OCI-LY7 (cell line): ENCODE measurements at places on chromosomes 7 and 10.

- DNase-seq: no peak
These were observed 109.4 kb downstream of the RELN start for GRCh38 chr7:103879928-103880600.

- no peak for DNase-seq
These were observed 19.1 kb downstream of the PI4K2A start for GRCh38 chr10:97659589-97659988.

DNA sequence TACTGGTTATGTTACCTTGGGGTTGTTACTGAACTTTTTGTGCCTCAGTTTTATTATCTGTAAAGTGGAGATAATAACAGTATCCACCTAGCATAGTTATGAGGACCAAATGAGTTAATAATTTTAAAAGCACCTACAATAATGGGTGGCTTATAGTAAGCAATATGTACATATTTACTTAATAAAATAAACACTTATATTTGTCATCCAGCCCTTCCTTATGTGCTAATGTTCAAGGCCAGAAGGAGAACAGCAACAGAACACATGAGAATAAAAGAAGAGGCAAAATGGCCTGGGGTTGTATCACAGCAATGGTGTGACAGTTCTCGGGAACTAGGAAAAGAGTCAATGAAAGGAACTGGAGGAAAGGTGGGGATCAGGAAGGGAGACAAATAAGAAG lies 255.4 kb upstream of the LRGUK start:
- no peak for DNase-seq

GRCh38 chr10:35705051-35705450 lies 63.0 kb upstream of the FZD8 start:
- no peak for DNase-seq

DNA sequence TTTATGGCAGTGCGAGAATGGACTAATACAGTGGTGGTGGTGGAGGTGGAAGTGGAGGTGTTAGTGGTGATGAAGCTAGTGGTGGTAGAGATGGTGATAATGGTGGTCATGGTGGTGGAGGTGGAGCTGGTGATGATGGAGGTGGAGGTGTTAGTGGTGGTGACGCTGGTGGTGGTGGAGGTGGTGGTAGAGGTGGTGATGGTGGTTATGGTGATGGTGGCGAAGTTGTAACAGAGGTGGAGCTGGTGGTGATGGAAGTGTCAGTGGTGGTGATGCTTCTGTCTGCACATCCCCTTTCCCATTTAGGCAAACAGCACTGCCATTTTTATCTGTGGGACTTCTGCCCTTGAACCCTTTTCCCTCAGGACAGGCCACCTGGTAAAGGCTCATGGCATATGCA lies 7.4 kb upstream of the PTPRN2 start:
- peak; percentile 9 for DNase-seq

- no peak for DNase-seq
These were observed 161.5 kb downstream of the WDR37 start for GRCh38 chr10:1217661-1218060.

DNA sequence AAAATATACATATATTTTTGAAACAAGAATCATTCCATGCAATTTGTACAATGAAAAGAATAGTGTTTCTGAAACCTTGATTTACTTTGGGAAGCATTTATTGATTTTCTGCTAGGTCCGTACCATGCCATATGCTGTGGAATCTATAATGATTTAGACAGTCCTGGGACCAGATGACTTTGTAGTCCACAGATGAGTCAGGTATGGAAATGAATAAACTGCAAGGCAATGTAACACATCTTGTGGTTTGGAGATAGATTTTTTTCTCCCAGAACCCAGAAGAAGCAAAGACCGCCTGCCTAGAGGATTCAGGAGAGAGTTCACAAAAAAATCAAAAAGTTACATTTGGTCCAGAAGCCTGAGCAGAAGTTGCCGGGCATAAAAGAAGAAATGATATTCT lies 190.4 kb downstream of the GPR37 start:
- DNase-seq: no peak

DNA sequence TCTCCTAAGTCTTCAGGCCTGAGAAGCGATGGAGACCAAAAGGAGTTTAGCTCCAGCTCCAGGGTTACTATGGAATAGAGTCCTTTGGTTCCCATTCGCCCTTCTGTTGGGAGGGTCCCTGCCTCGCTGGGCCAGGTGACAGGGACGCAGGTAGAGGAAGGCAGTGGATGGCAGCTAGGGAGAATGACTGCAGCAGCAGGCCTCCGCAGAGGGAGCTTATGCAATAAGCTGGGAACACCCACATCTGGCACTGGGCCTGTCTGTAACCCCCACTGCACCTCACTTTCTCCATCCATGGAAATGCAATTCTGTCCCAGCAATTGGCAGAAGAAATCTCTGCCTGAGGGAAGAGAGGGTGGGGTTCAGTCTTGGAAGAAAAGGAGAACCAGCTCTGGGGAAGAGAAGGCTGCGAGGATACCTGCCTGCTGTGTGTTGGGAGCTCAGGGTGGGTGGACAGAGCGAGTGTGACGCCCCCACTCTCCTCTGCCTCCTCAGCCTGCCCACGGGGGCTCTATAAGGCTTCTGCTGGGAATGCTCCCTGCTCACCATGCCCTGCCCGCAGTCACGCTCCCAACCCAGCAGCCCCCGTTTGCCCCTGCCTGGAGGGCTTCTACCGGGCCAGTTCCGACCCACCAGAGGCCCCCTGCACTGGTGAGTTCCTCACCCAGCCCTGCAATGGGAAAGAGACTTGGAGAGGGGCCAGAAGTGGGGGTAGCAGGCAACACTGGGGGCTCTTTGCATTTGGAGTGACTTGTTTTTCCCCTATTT lies 10.3 kb downstream of the EPHB6 start:
- no peak for DNase-seq

DNA sequence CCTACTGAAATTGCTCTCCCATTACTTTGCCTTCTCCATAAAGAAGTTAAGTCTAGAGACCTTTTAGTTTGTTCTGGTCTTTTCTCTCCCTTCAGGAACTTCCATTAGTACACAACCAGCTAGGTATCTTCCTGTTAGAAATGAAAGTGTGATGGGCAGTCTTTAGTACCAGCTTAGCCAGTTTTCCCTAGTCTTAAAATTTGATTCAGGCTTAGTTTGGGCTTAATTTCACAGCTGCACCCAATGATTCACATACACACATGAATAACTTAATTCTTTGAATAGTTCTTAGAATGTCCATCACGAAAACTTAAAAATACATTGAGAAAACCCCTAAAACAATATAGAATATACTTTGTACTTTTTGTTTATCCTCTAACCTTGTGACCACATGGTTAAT lies 2.4 kb upstream of the PPP1R9A start:
- no peak for DNase-seq

DNA sequence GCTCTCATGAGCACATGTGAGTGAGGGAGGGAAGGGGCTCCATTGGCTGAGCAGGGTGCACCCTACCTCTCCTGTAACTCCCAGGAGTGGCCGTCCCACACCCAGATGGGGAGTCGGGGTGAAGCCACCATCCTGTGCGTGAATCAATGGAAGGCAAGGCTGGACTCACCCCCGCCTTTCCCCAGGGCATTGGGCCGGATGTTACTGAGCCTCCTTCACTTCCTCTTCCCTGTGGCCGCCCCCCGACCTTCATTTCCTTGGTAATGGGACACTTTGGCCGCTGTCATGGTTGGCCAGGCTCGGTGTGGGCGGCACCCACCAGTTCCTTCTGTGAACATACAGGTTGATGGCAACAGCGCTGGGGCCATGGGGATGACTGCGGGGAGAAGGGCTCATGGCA lies 209.0 kb downstream of the MGMT start:
- no peak for DNase-seq

DNA sequence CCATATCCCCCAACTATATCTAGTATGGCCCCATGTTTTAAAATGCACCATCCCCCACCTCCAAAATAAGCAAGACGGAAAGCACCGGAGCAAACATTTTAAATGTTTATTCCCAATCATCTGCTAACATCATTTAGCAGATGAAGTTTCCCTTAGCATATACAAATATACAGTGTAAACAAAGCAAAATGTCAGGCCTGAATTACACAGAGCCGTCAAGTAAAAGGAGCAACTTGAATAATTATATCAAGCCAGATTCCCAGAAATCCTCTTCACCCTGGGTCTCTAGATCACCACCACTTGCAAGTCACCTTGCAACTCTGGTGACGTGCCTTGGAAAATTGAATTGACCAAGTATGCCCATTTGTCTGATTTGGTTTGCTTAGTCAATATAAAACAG lies 91.6 kb upstream of the COL1A2 start:
- no peak for DNase-seq

- no peak for DNase-seq
These were observed 240.0 kb downstream of the REEP3 start for GRCh38 chr10:63761243-63761642.

DNA sequence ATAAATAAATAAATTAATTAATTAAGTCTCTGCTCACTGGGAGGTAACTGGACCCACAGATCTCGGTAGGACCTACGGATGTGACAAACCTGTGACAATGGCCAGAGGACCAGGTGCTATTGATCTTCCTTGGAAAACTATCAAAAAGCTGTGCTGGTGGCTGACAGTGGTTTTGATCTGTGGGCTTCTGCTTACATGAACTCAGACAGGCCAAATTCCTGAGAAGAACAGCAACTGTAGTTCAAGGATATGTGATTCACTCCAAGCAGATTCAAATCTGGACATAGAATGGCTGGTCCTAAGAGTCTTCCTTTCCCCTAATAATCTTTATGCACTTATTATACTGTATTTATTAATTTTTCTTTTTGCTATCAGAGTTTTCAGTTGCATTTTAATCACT lies 80.0 kb downstream of the ATXN7L1 start:
- no peak for DNase-seq

DNA sequence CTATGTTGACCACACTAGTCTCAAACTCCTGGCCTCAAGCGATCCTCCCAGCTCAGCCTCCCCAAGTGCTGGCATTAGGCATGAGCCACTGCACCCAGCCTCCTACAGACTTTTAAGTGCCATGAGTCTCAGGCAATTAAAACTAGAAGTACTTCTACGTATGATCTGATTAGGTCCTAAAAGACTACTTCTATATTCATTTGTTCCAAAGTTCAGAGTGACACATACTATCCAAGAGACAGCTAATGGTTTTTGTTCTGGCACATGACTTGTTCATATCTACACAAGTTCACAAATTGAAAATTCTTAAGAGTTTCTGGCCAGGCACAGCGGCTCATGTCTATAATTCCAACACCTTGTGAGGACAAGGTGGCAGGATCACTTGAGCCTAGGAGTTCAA lies 11.7 kb downstream of the ARHGAP19 start:
- DNase-seq: no peak

GRCh38 chr7:1961701-1962276 lies 271.0 kb downstream of the MAD1L1 start:
- no peak for DNase-seq

- no peak for DNase-seq
These were observed 354.2 kb downstream of the CXCL12 start for GRCh38 chr10:44030738-44031137.

- no peak for DNase-seq
These were observed 32.2 kb downstream of the LSM5 start for GRCh38 chr7:32458025-32458424.

DNA sequence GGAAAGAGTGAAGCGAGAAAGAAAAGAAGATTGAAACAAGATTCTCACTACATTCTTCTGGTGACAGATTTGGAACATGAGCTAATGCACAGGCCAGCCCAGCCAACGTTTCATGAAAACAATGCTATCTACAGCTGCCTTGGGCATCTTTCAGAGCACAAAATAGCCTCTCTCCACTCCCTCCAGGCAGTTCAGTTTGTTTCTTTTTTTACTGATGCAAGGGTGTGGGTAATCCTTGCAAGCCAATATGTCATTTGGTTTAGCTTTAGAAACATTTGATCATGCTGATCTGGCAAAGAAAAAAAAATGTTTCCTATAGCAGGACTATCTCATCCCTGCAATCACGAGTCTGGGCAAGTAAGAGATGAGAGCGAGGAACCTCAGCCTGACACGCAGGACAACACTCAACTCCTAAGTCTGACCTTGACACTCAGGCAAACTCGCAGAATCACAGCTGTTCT lies 35.9 kb downstream of the SVIL start:
- DNase-seq: no peak

DNA sequence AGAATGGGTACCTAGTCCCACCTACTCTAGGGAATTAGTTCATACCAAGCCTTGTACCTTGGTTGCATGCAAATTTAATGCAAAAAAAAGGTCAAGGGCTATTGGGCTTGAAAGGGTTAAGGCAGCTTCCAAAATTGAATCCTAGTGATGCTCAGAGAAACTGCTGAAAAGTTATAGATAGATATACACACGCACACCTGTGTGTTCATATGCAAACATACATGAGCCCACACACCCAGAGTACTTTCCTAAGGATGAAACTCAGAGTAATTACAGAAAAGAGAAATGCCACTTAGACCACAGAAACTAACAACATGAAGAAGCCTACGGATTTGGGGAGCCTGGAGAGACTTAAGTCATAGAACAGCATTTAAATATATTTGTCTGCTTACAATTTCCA lies 1.5 kb downstream of the SLC25A13 start:
- no peak for DNase-seq

GRCh38 chr7:14902589-14903067 lies at the start of gene DGKB:
TSS of gene DGKB (minus strand) at chr7:14902751.
- DNase-seq: no peak

- no peak for DNase-seq
These were observed 81.0 kb downstream of the SORCS1 start for GRCh38 chr10:107083388-107084009.

- DNase-seq: no peak
These were observed 30.9 kb upstream of the TNRC18 start for GRCh38 chr7:5454485-5454884.

GRCh38 chr7:114620208-114620607 lies 205.6 kb downstream of the FOXP2 start:
- DNase-seq: no peak

- DNase-seq: no peak
These were observed 64.6 kb upstream of the STEAP1B start for GRCh38 chr7:22564511-22565045.

DNA sequence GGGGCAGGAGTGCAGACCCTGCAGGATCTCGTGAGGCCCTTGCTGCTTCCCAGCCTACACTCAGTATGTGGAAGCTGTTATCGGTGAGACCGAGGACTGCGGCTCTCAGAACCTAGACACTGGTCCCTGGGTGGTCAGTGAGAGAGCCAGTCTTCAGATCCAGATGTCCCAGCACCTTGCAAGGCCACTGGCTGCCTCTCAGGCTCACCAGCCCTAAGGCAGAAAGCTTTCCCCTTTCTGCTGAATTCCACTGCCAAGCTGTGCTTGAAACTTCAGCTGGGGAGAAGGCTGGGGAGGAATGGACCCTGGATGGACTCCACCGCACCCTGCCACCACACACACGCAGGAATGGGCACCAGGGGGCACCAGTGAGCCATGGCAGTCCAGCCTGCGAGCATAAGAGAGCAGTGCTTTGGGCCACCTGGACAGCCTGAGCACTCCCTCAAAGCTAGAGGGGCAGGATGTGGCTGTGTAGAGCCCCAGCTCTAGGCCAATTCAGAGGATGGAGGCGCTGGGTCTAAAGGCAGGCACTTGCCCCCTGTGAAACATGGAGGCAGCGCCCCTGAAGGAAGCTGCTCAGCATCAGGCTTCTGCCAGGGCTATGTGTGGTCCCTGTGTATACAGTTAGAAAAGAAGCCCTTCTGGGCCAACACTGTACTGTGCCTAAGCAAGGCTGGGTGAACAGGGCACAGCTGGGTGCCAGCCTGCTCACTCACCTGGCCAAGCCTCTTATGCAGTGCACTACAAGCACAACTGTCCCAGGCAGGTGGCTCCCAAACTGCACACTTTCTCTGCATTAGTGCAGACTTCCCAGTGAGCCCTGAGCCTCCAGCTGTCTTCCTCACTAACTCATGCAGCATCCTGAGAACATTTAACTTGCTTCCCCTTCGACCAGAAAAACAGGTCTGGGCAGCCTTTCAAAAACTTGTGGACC lies 21.6 kb downstream of the TMEM72 start:
- peak; percentile 90 for DNase-seq
